ENCODE measurements at places on chromosomes 11 and 22.

DNA sequence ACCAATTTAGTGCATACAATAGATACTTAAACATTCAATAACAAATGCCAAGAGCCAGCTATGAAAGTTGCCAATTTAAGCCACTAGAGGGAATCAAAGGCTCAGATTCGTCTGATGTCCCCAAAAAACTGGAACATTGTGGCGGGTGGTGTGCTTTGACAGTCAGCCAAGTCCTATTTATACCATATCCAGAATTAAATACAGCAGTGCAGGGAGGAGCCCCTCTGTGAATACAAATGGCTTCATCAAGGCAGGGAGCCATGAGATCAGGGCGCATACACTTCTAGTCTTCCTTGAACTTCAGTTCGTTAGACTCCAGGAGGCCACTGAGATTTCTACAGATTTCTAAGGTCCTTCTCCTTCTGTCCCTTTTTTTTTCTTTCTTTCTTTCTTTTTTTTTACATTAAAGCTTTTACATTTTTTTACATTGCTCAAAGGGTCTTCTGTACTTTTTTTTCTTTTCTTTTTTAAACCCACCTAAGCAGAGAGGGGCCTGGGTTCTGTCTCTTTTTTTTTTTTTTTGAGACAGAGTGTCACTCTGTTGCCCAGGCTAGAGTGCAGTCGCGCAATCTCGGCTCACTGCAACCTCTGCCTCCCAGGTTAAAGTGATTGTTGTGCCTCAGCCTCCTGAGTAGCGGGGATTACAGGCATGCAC is 41.5 kb upstream of the HSPA8 start:
- peak; percentile 69 for DNase-seq

GRCh38 chr11:28110821-28111200 is 2.6 kb downstream of the METTL15 start:
- no peak for DNase-seq

DNA sequence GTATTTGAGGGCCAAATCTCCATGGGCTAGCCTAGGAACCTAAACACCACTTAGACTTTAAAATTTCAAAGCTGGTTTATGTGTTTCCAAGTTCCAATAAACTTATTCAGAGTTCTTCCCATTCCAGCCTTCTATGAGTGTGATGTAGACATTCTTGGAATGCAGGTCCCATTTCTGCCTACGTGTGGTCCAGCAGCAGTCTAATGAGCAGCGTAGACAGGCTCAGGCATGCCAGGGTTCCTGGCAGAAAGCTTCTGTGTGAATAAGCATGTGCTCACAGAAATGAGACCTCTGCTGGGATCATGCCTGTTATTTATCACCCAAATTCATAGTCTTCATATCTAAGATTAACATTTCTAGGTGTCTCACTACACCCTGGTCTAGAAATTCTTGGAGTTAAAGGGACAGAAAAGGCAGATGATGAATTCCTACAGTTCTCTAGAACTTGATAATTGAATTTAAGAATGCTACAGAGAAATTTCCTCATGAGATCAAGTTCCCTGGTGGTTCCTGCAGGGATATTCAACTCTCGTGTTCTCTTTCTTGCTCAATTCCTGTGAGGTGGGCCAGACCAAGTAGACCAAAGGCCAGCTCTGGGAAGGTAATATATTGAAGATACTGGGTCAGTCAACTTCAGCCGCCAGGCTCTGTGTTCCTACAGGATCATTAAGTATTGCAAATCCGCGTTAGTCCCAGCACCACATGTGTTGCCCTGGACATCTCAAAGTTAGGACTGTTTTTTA is 17.6 kb downstream of the RNF185 start:
- DNase-seq: no peak

DNA sequence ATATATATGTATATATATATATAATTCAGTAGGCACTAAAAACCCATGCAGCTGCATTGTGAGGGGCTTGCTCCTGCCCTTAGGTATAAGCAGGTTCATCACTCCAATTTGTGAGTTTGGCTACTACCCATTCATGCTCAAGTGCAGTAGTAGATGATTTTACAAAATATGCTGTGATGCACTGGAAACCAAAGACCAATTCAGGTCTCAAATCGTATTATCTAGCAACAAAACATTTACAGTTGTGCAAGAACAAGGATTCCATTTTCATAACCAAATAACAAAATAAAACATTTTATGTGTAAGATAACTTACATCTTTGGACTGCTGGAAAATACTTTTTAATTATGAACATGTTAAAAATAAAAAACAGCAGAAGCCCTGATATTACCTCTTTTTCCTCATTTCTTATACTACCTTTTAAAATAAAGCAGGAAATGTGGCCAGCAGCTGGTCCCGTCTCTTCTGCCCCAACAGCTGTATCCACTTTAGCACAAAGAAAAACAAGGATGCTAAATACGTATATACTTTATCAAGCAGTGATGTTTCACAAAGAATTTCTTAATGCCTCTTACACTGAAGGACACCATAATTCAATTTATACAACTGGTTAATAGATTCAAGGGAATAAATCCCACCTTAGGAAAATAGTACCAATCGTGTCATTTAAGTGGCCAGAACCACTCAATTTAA is 2.8 kb downstream of the CREBZF start:
- DNase-seq: no peak

DNA sequence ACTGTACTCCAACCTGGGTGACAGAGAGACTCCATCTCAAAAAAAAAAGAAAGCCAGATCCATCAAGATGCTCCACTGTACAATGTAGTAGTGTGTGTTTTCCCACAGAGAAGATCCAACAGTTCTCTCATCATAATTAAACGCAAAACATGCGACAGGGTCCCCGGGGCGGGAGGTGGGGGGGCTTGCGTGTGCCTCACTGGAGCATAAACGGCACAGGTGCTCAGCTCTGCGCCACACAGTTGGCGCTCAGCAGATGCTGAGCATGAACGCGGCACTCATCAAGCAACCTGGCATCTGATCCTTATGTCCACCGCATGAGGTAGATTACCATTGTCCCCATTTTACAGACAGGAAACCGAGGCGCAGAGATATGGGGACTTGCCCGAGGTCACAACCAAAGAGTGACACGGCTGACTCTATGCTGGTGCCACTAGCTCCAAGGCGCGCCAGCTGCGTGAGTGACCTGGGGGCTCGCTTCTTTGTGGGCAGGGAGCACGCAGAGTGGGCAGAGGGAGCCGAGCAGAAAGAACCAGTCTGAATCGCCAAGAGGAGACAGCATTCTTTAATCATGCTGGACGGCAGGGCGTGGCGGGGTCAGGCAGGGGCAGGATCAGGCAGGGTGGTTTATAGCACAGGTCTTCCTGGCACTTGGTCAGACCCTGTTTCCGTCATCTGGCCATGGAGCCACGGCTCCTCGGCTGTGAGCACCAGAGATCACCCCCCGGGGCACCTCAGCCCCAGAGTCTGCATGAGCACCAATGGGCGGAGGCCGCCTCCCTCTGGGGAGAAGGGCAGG is 8.2 kb downstream of the C1QTNF6 start:
- no peak for DNase-seq

DNA sequence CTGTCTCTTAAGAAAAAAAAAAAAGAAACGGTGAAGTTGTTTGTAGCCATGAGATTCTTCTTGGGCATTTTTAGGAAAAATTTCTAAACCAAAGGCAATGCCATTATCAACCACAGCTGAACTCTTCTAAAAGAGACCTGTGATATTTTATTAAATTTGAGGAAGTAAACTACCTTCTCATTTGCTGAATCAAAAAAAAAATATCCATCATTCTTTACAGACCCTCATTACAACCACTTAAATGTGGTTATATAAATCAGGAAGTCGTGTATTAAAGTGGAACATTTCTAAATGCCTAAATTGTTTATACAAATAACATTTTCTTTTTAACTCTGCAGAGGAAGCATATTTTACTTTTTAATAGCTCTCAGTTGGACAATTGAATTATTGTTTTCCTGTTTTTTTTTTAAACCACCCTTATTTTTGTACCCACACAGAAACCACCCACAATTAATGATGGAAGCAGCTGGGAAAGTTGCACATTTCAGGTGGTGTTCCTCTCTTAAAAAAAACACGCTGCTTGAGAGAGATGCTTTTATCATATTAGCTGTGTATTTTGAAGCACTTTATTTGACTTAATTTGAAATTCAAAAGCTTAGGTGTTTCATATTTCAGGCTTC is 91.2 kb downstream of the ARHGAP42 start:
- DNase-seq: no peak

DNA sequence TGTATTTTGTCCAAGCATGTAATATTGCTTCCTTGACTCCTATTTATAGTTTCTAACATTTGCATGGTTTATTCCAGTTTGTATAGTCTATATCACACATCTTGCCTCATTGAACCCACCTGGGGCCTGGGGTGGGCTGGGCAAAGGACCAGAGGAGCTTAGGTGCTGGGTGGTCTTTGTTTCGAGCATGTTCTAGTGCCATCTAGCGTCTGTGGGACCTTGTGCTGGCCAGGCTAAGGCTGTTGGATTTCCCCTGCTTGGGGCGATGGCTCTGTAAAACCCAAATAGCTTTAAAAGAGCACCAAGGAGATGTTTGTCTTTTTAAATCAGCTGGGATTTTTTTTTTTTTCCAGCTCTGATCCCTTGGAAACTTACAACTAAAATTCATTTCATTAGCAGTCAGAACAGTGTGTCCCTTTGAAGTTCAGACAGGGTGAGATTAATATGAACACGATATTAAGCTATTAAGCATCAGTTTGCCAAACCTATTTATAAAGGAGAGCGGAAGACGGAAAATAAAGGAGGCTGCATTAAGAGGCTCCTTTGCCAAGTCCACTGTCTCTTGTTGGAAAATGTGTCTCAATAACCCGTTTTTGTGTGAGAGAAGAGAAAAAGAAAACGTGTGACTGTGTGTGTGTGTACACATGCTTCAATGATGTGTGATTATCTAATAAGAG is 157.4 kb downstream of the COMMD9 start:
- no peak for DNase-seq

- peak; percentile 64 for DNase-seq
Measured at GRCh38 chr11:46277622-46278386, at the start of gene CREB3L1. Gene CREB3L1 (plus strand): TSS chr11:46277662. CDS start chr11:46278112, 450 bp downstream.

DNA sequence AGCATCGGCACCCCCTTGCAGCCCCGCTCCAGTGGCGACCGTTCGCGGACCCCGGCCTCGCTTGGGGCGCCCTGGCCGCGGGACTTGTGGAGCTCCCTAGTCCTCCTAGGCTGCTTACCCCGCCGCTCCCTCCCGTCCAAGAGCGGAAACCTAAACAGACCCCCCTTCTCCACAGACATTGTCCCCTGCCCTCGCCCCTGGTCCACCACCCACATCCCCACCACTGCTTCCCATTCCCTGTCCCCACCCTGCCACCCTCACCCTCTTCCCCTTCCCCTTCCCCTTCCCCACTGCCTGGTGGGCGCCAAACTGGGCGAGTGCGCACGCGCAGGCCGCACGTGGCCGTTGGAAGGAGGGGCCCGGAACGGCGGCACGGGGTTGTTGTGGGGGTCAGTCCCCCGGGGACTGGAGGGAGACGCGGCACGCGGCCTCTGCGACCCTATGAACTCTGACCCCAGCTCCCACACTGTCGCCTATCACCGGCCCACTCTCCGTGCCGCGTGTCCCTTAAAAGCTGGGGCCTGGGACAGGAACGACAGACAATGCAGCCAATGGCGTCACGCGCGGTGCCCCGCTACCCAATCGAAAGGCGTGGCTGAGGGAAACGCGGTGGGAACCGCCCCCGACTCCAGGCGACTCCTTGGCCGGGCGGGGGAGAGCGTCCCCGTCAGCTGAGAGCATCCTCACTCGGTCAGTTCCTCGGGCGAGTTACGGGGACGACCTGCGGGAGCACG is at the start of gene SNX32:
Gene SNX32 (plus strand): TSS at position 667 of the 734 bp plus-strand sequence. CDS start 103 bp downstream, outside the sequence.
- DNase-seq: peak; percentile 98

DNA sequence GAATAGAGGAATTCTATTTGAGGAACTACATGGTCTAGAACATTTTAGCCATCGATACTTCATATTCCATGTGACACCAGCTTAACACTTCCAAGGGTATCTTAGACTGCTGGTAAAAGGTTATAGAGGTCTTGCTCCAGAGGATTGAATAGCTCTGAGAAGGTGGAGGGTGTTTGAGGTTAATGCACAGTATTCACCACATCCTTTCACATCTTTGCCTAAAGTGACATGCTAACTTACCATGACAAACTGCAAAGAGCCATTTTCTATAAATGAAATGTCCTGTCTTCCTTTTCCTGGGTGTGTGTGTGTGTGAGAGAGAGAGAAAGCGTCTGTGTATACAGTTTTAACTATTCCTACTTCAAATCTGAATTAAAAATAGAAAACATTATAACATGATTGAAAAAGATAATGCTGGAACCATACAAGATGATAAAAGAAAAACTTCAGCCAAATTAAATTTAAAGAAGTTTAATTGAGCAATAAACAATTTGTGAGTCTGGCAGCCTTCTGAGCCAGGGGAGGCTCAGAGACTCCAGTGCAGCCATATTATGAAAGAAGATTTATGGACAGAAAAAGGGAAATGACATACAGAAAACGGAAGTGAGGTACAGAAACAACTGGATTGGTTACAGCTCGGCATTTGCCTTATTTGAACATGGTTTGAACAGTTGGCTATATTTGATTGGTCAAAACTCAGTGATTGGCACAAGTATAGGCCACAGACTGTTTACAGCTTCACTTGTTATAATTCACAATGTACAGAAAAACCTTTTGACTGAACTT is 320.9 kb upstream of the CCDC179 start:
- no peak for DNase-seq

- no peak for DNase-seq
Measured at GRCh38 chr11:70637949-70638583, 239.7 kb downstream of the CTTN start.

GRCh38 chr11:64176751-64177150 is 9.2 kb upstream of the STIP1 start:
- no peak for DNase-seq

- DNase-seq: no peak
Measured at GRCh38 chr11:132540581-132540980, 991.7 kb downstream of the OPCML start.

DNA sequence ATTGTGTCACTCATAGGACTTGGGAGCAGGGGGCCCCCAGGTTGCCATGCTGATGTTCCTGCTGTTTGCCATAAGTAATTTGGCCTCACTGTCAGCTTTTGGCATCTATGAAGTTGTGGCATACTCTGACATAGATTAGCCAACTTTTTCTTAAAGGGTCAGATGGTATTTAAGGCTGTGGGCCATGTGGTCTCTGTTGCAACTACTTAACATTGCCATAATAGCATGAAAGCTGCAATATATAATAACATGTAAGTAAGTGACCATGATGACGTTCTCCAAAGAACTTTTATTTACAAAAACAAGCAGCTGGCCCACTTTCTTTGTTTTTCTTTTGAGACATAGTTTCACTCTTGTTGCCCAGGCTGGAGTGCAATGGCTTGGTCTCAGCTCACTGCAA is 2.2 kb upstream of the TMEM216 start:
- DNase-seq: no peak

GRCh38 chr22:42793848-42794405 is 63.1 kb downstream of the ARFGAP3 start:
- DNase-seq: no peak

- peak; percentile 65 for DNase-seq
Measured at GRCh38 chr22:49961005-49961600, 531 bp downstream of the PIM3 start.

DNA sequence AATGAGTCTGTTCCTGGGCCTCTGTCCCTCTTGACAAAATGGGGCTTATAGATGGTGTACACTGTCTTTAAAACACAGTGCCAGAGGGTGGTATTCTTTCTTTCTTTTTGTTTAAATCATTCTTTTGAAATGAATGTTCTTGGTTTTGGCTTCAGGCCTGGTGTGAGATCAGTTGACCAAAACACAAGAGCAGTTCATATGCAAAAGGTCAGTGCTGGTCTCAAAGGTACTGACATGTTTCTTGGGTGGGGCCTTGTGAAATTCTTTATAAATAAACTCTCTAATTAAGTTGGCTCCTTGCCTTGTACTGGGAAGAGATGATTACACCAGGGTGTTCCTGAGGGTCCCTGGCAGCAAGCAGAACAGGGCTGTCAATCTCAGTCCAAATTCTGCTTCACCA is 110.0 kb downstream of the FBXO7 start:
- no peak for DNase-seq

Measured in kidney (tissue), 22 donors.